Activated CD4-positive, alpha-beta T cell treated with anti-CD3 and anti-CD28 coated beads for 4 hours (primary cell): ENCODE measurements at places on chromosomes 4 and X.

DNA sequence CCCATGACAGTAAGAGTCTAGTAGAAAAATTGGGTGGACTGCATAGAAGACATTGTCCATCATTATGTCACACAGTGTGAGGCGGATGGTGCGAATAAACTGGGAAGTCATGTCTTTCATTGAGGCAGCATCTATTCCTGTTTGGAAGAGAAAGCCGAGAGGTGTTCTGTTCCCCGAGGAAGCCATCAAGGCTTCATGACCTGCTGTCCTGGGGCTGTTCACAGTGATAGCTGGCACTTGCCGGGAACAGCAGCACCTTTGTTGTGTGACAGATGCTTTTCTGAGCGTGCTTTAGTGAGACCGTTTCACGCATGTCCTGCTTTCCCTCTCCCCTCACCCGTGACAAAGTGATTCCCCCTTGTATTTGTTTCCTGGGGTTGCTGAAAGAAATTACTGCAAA is 20.3 kb downstream of the RGS12 start:
- DNase-seq = no peak

DNA sequence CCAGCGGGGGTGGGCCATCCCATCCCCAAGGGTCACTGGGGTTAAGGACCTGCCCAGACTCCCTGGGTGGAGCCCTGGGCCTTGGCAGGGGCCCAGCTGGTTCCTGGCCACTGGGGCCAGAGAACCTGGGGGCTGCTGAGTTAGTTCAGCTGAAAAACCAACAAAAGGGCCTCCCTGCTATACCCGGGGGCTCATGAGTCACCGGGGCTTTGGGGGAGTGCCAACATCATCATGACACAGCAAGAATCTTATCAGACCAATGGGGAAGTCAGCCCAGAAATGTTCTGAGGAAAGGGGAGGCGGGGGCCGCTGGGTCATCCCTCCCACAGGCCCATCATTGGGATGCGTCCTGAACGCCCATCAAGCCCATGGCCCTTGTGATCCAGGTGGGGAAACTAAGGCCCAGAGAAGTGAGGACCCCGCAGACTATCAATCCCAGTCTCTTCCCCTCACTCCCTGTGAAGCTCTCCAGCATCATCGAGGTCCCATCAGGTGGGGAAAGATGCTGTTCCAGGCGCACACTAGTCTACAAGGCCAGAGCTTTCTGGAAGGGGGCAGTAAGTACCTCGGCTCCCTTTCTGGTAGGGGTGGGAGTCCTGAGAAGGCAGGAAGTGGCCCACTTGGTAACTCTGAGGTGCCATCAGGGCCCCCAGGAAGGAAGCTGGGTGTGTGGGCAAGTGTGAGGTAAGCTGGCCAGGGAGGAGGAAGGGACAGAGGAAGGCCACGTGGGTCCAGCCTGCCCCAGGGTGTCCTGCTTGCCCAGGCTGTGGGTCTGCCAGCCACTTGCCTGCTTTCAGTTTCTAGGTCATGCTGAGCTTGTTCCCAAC is 4.5 kb downstream of the G6PD start:
- DNase-seq = peak; percentile 44

DNA sequence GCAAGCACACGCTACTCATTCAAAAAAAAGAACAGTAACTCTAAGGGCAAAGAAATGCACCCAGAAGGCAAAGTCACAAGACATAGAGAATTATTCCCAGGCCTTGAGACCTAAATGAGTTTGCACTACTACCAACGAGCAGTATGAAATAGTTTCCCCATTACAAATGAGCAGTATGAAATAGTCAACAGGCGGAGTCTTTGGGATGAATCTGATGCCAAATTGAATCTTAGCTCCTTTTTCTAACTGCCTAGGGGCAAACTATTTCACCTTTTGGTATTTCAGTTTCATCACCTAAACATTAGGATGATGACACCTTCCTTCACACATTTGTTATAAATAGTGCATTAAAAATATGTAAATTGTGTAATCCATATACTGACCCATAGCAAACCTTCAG is 213.0 kb upstream of the FAT4 start:
- no peak for DNase-seq

GRCh38 chr4:159150821-159151390 is 48.0 kb downstream of the RAPGEF2 start:
- no peak for DNase-seq

DNA sequence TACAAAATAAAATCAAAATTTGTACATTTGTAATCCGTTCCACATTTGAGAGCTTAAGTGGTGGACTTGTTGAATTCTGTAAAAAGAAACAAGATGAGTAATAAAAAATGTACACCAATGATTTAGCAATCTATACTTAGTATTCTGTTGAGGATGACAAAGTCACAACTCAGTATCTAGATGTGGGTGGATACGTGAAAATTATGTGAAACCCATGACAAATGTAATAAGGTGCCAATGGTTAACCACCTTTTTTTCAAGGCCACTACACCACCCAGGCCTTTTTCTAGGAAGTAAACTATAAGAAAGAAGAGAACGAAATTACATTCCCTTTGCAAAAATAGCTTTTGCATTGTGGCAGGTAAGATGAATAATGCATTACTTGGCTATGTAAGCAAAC is 77.0 kb downstream of the ATP8A1 start:
- no peak for DNase-seq

DNA sequence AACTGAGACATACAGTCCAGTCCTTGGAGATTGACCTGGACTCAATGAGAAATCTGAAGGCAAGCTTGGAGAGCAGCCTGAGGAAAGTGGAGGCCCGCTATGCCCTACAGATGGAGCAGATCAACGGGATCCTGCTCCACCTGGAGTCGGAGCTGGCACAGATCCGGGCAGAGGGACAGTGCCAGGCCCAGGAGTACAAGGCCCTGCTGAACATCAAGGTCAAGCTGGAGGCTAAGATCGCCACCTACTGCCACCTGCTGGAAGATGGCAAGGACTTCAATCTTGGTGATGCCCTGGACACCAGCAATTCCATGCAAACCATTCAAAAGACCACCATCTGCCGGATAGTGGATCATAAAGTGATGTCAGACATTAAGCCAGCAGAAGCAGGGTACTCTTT is 20.4 kb upstream of the FRMPD3 start:
- DNase-seq = no peak

DNA sequence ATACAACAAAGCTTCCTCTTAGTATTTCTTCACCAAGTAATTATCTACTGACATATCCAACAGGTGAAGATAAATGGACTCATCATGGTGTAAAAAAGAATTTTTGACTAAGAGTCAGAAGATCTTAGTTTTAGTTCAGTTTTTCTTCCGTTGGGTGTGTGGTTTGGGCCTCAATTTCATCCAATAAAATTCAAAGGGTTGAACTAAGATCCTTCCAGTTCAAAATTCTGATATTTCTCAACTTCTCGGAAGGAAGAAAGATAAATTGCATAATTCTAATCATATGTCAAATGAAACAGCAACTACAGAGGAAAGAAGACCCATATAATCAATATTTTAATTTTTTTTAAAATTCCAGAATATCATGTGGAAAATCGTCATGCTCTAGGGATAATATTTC is 192.7 kb downstream of the SPRY1 start:
- DNase-seq = no peak

DNA sequence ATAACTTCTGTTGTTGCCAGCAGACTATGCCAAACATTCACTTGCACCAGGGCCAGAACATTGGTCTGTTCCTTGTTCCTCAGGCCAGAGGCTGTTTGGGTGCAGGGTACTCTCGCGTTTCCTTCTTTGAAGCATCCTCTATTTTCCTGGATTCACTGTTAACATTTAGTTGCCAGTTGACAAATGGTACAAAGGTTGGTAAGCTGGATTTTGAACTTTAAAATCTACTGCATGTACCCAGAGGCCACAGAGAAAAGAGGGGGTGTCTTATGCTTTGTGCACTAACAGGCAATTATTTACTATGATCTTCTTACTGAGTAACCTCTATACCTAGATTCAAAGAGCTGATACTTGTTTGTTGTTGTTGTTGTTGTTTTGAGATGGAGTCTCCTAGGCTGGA is 12.8 kb upstream of the SAT1 start:
- DNase-seq = no peak

DNA sequence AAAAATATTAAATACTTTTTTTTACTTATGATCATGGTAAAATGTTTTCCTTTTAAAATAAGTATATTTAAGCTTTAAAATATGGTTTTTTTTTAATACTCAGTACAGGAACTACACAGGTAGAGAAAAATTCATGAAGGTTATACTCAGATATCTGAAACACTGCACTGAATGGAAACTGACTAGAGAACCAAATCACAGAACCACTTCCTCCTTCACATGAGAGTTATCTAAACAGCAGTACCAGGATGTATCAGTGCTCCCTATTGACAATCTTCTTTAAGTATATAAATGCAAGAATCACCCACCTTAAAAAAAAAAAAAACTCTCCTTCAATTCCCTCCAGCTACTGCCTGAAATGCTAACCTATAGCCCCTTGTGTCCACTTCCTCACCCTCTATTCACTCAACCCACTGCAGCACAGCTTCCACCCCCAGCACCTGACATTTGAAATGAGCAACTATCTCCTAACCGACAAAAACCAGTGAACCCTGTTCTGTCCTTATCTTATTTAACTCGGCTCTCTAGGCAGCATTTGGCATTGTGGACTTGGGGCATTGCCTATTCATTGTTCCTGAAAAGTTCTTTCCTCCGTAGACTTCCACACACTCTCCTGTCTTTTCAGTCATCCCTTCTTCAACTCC is 9.1 kb downstream of the SLC7A3 start:
- no peak for DNase-seq

DNA sequence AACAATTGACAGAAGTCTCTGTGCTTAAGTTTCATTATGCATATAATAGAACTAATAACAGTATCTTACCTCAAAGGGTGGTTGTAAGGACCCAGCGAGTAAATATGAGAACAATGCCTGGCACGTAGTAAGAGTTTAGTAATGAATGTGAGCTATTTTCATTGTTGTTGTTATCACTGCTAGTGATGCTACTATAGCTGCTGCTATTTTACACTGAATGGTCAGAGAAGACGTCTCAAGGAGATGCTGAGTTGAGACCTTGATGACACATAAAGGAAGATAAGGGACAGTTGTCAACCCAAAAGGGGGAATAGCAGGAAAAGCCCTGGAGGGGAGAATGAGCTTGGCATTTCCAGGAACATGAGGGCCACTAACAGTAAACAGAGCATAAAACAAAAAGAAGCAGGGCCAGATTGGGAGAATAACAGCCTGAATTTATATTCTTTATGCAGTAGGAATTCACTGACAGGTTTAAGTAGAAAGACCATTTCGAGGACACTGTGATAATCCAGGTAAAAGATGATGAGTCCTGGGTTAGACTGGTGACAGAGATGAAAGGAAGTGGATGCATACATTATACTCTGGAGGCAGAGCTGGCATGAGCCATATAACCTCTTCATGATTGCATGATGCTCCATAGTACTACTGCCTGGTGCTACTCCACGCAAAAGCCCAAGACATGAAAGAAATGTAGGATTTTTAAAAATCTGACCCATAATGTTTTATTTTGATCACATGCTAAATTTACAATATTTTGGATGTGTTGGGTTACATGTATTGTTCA is 23.1 kb downstream of the ATP8A1 start:
- no peak for DNase-seq

- no peak for DNase-seq
Observed at GRCh38 chr4:84032372-84032771, 466.7 kb downstream of the NKX6-1 start.

DNA sequence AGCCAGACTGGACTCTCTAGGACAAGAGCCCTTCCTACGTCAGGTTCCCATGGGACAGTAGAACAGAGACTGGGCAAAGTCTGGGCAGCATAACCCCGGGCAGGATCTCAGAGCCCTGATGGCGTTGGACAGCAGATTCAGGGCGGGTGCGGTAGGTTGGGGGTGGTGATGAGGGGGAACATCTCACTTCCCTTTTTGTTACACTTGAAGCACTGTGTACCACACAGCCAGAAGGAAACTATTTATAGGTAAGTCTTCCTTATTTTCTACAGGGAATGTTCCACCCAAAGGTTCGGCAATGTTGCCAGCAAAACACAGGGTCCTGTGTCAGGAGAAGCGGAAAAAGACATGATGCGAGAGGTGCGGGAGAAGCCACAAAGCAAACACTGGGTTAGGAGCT is 54.3 kb downstream of the TSC22D3 start:
- no peak for DNase-seq

DNA sequence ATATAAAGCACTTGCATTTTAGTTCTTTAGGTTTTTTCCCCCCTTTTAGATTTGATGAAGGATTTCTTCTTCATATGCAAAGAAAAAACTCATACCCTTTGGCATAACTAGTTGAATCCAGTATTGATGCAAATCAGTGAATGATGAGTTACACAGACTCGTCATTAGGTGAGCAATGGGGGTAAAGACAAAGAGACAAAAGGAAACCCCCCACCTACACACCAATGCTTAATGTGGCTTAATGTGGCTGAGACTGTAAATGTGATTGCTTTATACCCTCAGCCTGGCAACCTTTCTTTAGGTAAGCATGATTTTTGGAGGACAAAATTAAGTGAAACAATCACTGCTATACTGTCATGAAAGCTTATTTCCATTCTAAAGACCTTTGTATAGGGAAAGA is 39.5 kb downstream of the CD40LG start:
- DNase-seq = peak; percentile 53

DNA sequence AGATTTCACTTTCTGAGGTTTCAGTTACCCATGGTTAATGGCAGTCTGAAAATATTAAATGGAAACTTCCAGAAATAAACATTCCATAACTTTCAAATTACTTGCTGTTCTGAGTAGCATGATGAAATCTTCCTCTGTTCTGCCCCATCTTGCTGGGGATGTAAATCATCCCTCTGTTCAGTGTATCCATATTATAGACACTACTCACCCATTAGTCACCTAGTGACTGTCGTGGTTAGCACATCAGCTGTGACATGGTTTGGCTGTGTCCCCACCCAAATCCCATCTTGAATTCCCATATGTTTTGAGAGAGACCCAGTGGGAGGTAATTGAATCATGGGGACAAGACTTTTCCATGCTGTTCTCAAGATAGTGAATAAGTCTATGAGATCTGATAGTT is 125.5 kb upstream of the GIMD1 start:
- DNase-seq = no peak

- DNase-seq = no peak
Observed at GRCh38 chrX:147848543-147849443, 62.9 kb upstream of the FMR1 start.
